Omental fat pad (tissue), 4 donors: ENCODE measurements at places on chromosomes 6 and 20. TPM values are rescaled to one million over a fixed set of nuclear protein-coding genes. Genes with fewer than 3 reads are reported as not detected.

DNA sequence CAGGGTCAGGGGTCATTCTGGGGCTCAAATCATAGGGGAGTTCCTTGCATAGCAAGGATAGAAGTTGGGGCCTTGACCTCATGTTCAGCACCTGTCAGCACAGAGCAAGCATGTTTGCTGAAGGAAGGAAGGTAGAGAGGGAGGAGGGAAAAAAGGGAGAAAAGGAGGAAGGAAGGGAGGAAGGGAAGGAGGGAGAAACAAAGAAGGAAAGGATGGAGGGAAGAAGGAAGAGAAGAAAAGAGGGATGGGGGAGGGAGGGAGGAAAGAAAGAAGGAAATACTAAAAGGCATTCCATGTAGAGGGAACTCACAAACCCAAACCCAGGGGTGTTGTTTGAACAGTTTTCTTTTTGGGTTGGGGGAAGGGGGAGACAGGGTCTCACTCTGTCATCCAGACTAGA is 80.1 kb downstream of the DLGAP4 start:
- DNase-seq: no peak

Gene FAM83C
- total RNA-seq: not detected

Gene BIRC7
- not detected for total RNA-seq

GRCh38 chr6:127192911-127193541 is 73.6 kb upstream of the RNF146 start:
- DNase-seq: no peak

DNA sequence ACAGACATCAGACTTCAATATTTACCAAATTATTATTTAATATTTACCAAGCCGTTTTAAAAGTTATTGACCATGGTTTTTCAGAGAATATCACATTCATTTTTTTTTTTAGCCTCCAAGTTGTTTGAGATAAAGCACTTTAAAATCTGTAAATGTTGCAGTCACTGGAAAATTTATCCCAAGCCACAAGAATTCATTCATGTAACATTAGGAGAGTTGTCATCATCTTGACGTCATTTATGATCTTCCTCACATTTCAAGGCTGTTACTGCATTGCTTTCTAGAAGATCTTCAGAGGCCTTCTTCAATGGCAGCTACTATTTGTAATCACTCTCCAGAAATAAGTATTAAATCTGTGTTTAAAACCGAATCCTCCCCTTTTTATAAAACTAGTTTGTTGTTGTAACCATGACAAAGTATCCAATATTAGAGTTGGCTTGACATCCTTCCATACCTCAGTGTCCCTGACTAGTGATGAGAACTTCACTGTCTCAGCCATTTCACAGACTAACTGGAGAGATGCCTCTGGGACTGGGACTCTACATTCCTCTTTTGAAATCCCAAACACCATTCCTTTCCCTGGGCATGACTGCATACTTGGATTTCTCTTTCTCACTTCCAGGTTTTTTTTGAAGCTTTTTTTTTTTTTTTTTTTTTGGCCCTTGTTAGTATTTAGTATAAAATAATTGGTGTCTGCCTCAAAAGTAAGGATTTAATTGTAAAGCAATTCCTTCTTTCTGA is 100.1 kb downstream of the ZFAND3 start:
- DNase-seq: no peak

DNA sequence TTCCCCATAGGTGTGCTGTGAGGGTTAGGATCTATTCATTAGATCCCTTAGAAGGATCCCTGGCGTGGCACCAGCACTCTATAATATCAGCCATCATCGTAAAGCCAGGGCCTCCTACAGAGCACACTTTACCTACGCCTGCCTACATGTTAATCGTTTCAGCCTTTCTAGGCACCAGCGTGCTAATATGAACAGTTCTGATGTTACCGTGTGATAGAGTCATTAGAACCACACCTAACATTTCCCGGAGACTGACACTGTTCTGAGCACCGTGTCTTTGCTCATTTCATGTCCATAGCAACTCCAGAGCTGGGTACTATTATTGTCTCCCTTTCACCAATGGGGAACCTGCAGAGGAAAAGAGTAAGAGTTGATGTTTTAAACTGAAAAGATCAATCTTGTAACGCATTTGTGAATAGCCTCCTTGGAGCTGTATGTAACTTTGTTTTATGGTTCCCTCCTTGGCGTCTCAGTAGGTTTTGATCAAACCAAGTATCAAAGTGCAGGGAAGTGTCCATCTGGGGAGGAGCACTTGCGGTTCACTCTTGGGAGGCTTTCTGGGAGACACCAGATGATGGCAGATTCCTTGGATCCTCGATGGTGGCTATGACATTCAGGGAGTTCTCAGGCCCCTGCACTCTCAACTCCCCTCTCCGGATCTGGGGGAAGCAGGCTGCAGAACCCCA is 73.8 kb upstream of the KCNG1 start:
- DNase-seq: no peak

- no peak for DNase-seq
Measured at GRCh38 chr20:44399446-44399845, 43.9 kb downstream of the HNF4A start.

DNA sequence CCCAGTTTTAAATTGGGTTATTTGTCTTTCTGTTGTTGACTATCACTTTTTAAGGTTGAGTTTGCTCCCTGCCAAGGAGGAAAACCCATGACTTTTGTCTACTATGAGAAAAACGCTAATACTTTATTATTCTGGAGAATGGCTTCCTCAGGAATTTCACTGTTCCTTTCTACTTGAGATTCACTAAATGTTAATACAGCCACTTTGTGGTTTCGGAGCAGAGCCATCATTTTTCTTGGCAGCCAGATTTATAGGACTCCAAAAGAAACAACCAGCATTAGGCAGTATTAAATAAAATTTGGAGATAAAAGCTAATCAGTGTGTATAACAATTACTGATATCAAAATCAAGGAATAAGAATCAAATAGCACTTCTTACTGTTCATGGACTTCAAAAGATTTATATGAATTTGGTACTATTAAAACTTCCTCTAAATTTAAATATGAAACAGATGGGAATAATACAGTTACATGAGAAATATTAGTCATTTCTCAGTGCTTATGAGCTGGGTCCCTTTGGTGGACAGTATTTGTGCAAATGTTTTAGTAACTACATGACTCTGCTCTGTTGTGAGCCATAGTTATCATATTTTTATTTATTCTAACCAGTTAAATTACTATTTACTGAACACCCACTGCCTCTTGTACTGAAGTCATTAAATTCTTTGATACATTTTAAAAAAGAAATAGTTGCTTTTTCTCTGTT is 64.1 kb upstream of the FBXO30 start:
- DNase-seq: no peak

- DNase-seq: no peak
Measured at GRCh38 chr20:1130847-1131246, 12.4 kb downstream of the PSMF1 start.

- DNase-seq: no peak
Measured at GRCh38 chr6:8084586-8084985, 17.8 kb downstream of the EEF1E1 start.

DNA sequence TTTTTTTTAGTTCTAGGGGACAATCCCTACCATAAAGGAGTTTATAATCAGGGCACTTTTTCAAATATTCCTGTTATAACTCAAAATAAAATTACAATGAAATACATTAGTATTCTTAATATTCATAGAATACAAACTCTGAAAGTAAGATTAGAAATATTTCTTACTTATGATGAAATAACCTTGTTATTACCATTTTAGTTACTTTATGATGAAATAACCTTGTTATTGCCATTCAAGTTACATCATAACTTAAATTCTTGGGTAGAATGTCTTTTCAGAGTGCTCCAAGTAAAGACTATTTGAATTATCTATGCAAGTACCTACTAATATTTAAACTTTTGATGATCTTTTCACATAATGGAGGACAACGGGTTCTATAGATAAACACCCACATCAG is 43.2 kb downstream of the PACRG start:
- no peak for DNase-seq

Gene SLC32A1
- not detected for total RNA-seq

Gene KIAA1586
- 8.8 TPM for total RNA-seq

GRCh38 chr20:36541768-36542488 is 609 bp downstream of the MYL9 start:
- DNase-seq: no peak

DNA sequence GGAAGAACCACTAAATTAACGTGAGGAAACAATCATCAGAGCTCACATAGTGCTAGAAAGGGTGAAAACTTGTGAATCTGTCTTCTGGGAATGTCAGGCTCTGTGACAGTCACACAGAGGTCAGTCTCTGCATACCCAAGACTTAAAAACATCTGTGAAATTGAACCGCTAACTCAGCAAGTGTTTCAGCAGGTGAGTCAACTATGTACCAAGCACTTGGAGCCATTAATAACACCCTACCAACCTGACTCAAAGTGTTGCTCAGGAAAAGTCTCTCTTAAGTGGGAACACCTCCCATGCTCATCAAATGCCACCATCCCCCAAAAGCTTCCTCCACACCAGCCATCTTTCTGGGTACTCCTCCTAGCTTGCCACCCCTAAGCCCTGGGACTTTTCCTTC is 92.3 kb upstream of the CARMIL1 start:
- DNase-seq: no peak

DNA sequence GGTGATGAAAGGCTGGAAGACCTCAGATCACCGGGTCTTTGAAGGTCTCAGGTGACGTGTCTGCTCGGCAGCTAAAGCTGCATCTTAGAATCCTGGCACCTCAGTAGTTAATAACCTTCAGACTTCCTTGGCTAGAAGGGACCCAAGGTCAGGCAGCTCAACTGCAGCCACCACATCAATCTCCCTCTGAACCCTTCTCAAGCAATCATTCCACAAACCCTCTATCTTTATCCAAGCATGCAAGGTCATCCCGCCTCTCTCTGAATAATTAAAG is 16.7 kb upstream of the TLDC2 start:
- DNase-seq: no peak

Gene PPP1R3G
- total RNA-seq: 1.6 TPM

Gene SLX4IP
- 2.0 TPM for total RNA-seq

GRCh38 chr20:38863024-38863851 is 57.7 kb downstream of the PPP1R16B start:
- DNase-seq: no peak

- DNase-seq: no peak
Measured at GRCh38 chr20:2114990-2115681, 13.5 kb downstream of the STK35 start.

DNA sequence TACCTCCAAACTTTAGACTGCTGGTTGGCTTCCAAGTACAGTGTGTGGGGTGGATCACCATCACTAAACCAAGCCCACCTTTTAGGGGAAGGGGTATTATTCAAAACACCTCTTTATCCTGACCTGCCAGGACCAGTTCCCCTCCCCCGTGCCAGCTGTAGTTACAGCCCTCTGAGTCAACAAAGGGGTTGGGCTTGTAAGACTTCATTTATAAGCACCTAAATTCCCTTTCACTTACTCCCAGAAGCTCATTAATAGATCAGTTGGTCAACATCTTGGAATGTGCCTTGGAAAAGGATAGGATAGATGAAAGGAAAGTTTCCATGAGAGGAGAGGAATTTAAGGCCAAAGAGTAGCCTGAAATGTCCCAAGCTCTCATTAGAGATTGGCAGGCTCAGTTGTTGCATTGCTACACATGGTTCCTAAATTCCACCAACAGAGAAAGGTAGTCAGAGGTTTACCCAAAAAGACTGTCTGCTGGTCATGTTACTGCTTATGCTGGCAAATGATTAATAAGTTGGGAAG is 59.2 kb downstream of the TNFAIP3 start:
- no peak for DNase-seq

Gene ZC2HC1B
- not detected for total RNA-seq

Gene IL20RA
- total RNA-seq: 1.1 TPM

- DNase-seq: no peak
Measured at GRCh38 chr20:60691966-60692615, 560.0 kb upstream of the CDH4 start.

DNA sequence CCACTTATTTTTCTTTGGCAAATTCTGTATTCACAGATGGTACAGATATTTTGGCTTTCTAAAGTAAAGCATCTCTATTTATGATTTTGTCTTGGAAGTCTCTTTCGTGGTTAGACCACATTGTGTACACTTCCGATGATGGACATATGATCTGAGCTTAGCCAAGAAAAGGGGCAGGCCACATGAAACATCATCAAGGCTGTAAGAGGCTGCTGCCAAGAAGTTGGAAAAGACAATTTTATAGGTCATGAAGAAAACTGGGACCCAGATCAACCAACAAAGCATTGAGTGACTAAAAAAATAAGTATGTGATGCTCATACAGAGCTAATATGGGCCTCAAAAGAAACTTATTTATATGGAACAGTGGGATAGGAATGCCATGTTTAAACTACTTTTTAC is 266.4 kb downstream of the HAO1 start:
- no peak for DNase-seq

GRCh38 chr6:139327038-139327437 is 35.2 kb upstream of the TXLNB start:
- no peak for DNase-seq

DNA sequence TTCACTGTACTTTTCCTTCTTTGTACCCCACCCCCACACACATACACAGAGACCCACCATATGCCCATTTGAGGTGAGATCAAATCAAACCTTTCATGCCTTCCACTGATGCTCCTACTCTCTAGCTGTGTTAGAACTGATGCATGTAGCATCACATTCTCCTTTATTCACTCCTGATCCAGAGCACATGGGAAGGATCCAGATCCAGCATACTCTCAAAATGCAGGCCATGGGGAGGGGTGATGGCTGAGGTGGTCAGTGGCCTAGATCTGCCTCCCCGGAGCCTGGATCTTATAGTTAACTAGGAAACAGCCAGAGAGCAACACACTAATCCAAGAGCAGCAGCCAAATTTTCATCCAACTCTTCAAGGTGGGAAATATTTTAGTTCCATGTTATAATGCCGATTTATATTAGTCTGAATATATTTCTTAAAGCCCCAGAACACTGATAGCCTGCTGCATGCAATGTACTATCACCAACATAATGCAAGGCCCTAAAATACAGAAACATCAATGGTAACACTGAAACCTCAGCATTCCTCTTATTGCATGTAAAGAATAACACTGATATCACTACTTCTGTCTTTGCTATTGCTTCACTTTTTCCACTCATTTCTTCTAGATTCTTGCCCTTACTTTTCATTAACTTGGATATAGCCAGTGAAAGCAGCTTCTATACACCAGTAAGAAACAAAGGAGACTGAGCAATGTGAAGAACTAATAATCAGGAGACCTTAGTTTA is 126.8 kb upstream of the BEND6 start:
- no peak for DNase-seq

DNA sequence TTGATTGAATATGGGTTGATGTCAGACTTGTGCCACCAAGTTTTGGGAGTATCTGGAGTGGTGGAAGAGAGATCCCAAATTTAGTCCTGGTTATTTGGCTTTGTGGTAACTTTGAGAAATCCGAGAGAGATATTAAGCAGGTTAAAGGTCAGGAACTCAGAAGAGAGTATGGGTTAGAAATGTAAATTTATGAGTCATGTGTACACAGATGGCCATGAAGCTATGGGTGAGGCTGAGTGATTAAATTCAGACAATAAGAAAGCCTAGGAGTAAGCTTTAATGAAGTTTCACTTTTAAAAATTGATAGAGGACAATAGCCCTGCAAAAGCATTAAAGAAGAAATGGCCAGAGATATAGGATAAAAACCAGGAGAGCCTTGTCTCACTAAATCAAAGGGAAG is 14.3 kb downstream of the RIMS1 start:
- no peak for DNase-seq

Gene TMEM170B
- 8.5 TPM for total RNA-seq
